Activated CD4-positive, alpha-beta T cell treated with anti-CD3 and anti-CD28 coated beads for 48 hours (primary cell): ENCODE measurements at places on chromosomes 5 and 9.

- no peak for DNase-seq
These were observed 102.2 kb upstream of the CHD1 start for GRCh38 chr5:99030906-99031440.

DNA sequence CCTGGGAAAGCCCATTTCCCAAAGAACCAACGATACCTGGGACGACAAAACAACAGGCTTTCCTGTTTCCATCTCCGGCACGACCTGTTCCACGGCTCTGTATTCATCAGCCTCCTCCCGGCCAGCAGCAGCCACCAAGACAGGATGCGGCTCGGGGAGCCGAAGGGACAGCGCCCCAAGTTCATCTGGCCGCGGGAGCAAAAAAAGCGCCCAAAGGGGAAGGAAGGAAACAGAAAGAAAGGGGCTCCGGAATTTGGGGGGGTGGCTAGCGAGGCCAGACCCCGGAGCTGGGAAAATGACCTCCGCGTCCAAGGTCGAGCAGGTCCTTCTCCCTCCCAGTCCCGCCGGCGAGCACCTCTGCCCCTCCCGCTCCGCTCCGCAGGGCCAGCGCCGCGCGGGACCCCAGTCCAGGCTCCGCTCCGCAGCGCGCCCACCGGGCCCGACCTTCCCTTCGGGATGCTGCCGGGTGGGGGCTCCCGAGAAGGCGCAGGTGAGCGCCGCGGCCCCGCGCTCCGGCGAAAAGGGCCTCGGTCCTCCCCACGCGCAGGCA lies 608 bp downstream of the ELOVL7 start:
- peak; percentile 14 for DNase-seq

DNA sequence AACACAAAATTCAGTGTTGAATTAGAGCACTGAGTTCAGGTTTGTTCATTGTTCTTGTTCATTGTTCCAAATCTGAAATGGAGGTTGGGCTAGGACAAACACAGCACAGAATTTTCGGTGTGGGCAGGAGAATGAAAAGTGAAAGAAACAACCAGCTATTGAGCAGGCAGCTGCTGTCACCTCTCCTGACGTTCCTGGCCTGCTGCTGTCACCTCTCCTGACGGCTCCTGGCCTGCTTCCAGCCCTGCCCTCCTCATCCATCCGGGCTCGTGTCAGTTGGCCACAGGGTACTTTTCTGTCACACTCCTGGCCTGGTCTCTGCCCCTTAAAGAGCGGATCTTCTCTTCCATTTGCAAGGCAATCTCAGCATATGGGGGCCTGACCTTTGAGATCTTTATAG lies 45.2 kb upstream of the CKMT2 start:
- no peak for DNase-seq

DNA sequence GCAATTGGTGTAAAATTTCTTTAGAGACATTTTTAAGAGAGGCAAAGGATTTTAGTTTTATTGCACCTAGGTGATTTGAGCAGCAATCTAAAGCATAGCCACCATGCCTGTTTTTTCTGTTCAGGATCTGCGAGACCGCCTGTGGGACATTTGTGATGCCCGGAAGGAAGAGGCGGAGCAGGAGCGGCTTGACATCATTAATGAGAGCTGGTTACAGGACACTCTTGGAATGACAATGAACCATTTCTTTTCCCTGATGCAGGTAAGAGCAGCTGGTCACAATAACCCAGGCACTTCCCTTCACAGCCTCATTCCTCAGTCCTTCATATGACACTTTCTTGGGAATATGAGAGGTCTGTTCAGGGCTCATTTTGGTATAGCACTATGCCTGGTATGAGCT lies 103.2 kb upstream of the IL7R start:
- no peak for DNase-seq

- no peak for DNase-seq
These were observed 128.1 kb downstream of the BARX1 start for GRCh38 chr9:93826905-93827544.

GRCh38 chr9:135363596-135363995 lies 116.0 kb upstream of the PPP1R26 start:
- DNase-seq = no peak

GRCh38 chr9:97766092-97766491 lies 69.0 kb upstream of the XPA start:
- DNase-seq = no peak

DNA sequence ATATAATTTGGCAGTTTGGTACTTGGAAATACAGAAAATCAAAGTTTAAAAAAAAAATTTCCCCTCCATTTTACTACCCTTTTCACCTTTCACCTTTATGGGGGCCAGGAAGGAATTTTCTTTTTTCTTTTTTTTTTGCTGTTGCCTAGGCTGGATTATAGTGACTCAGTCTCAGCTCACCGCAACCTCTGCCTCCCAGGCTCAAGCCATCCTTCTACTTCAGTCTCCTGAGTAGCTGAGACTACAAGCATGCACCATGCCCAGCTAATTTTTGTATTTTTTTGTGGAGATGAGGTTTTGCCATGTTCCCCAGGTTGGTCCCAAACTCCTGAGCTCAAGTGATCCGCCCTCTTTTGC lies 9.1 kb downstream of the CHMP5 start:
- DNase-seq = no peak

GRCh38 chr5:62005551-62005950 lies 300.5 kb upstream of the KIF2A start:
- no peak for DNase-seq

GRCh38 chr5:87121304-87122150 lies 146.2 kb upstream of the RASA1 start:
- DNase-seq = peak; percentile 45

DNA sequence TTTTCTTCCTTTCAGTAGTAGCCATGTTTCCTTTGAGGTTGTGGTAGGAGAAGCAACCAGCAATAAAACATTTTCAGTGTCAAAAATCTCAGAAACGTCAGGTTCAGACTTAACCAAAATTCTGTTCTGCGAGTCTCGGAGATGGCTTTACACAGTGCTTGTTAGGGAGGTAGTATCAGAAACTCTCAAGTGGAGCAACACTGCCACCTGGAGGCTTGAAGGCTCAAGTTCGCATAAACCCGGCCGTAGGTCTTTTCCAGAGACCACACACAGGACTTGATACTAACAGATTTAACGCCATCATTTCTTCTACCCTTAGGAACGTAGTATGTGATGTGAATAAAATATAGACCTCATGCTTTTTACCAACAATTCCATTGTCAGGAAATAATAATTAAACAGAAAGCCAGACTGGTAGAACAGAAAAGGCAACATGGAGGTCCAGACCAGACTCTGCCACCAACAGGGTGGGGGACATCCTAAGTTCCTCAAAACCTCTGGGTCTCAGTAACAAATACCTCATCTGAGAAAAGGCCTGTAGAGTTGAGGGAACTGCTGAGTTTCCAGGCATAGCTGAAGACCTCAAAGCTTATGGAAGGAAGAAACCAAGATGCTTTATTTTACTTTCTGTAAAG lies 8.5 kb downstream of the PTGER4 start:
- peak; percentile 91 for DNase-seq

GRCh38 chr5:141330299-141331080 lies at the start of gene PCDHGA1:
PCDHGA1 (plus strand) TSS chr5:141330514.
- DNase-seq = peak; percentile 38

DNA sequence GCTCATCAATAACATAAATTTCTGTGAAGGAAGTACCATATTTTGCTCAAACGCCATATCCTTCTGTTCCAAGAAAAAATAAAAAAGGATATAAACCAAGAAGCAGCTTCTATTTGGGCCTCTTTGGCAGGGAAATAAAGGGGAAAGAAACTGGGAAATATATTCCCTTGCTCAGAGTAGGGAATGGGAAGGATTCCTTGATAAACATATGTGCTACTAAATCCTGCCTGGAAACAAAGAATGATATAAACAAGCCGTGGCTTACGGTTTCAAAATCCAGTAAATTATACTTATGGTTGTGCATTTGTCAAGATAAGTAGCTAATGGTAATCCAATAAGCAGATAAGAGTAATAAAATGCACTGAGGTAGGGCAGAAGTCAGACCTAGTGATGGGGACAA lies 481.6 kb downstream of the NTRK2 start:
- no peak for DNase-seq

- DNase-seq = no peak
These were observed 130.6 kb downstream of the PDZD2 start for GRCh38 chr5:31769530-31769929.

GRCh38 chr5:51185850-51186329 lies 197.4 kb upstream of the ISL1 start:
- no peak for DNase-seq
